ENCODE measurements at places on chromosomes 4 and X. TPM values are rescaled to one million over a fixed set of nuclear protein-coding genes. Genes with fewer than 3 reads are reported as not detected.
A peak's percentile ranks its signal among the peaks of the same experiment; 100 is the strongest.

Gene KIAA1210
- not detected for total RNA-seq

Gene RHOH
- 4.1 TPM for total RNA-seq

GRCh38 chr4:75662626-75663025 is 10.6 kb downstream of the G3BP2 start:
- no peak for DNase-seq

Gene SYN1
- total RNA-seq, result 1.5 TPM

Gene XKRX
- total RNA-seq, result 0.27 TPM

DNA sequence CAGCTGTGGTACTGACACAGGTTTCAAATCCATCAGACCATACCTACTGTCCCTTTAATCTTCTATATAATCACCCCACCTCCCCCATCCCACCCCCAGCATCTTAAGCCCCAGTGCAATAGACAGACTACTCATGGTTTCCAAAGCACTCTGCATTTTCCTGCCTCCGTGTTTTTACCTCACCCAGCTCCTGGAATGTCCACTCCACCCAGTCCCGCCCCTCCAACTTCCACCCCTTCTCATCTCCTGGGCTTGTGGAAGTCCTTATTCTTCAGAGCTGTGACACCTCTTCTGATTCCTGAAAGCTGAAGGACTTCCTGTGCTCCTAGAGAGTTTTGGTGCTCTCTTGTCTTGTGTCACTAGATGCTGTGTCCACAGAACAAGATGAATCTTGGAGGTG is 94.3 kb downstream of the EFNB1 start:
- DNase-seq, result no peak

Gene ZMAT1
- total RNA-seq, result 9.0 TPM

Gene FMR1NB
- total RNA-seq, result not detected

- peak; percentile 88 for DNase-seq
Measured at GRCh38 chr4:86891762-86892635, at the start of gene C4orf36. C4orf36 (minus strand) TSS chr4:86892422; CDS start chr4:86891520, 902 bp downstream.

DNA sequence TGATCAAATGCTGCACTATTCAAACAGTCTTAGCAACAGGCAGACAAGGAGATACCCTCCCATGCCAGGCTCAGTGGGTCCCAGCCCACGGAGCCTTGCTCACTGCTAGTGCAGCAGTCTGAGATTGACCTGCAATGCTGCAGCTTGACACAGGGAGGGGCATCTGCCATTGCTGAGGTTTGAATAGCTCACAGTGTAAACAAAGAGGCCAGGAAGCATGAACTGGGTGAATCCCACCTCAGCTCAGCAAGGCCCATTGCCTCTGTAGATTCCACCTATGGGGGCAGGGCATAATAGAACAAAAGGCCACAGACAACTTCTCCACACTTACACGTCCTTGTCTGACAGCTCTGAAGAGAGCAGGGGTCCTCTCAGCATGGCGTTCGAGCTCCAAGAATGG is 26.6 kb upstream of the ZXDB start:
- DNase-seq, result no peak

DNA sequence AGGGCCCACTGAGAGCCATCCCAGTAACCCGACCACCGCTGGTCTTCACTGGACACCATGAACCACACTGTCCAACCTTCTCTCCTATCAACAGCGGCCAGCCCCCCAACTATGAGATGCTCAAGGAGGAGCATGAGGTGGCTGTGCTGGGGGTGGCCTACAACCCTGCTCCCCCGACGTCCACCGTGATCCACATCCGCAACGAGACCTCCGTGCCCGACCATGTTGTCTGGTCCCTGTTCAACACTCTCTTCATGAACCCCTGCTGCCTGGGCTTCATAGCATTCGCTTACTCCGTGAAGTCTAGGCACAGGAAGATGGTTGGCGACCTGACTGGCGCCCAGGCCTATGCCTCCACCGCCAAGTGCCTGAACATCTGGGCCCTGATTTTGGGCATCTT is 423.8 kb upstream of the EPHA5 start:
- DNase-seq, result no peak

- DNase-seq, result no peak
Measured at GRCh38 chrX:107025545-107025944, 25.5 kb upstream of the MORC4 start.

DNA sequence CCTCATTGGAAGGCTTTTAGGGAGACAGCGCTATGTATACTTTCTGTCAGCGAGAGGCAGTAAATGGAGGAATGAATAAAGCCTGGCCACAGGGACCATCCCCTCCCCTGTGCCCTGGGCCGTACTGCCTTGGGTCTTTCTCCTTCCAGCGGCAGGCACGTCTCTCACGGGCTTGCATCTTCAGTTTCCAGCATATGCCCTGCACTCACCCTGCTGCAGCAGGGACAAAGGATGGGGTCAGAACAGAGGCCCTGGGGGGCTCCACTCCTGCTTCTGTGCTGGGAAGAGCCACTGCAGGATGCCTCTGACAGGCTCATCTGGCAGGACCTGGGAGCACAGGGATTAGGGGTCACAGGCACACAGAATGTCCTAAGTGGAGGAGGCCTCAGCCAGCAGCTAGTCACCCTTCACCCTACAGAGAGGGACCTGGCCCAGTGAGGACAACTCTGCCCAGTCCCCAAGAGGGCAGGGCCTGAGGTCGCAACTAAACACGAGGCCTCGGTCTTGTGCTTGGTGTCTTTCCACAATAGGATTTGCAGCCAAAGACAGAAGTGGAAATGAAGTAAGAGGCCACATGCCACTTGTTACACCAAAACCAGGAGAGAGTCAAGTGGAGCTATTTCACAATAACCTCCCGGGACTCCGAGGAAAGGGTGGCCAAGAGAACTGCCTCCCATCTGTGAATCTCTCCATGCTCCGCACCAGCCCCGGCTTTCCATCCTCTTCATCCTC is 150.8 kb downstream of the AFAP1 start:
- DNase-seq, result no peak

Gene COL4A6
- 7.2 TPM for total RNA-seq

DNA sequence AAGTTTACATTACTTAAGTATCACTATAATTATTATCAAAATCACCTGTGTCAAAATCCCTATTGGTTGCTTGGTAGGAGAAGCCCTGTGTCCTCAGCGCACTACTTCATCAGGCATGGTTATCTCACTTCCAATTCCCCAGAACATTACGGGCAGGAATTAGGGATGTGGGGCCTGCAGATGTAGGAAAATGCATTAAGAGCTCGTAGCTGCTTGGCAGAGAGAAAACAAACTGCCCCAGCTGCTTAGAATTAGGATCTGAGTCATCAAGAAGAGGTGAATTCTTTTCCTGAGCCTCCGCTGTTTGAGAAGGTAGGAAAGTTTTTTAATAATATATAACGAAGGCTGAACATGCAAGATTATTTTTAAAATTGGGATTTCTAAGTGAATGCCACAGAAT is 31.1 kb upstream of the CLNK start:
- no peak for DNase-seq

Gene P2RY4
- total RNA-seq, result 0.91 TPM

DNA sequence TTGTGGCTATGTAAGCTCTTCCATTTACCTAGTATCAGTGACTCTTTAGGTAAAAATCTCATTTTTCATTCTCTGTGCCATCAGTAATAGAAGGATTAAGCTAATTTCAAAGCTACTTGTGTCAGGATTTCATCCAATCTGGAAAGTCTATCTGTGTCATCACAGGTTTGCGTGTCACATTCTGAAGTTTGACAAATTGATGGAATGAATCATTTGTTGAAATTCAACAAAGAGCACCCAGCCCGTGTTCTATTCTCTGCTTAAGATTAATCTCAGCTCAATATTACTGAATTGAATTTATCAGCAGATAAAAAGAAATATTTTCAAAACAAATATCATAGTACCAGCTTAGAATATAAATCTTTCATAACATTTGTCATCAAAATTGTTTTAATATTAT is 35.8 kb downstream of the LANCL3 start:
- DNase-seq, result no peak

DNA sequence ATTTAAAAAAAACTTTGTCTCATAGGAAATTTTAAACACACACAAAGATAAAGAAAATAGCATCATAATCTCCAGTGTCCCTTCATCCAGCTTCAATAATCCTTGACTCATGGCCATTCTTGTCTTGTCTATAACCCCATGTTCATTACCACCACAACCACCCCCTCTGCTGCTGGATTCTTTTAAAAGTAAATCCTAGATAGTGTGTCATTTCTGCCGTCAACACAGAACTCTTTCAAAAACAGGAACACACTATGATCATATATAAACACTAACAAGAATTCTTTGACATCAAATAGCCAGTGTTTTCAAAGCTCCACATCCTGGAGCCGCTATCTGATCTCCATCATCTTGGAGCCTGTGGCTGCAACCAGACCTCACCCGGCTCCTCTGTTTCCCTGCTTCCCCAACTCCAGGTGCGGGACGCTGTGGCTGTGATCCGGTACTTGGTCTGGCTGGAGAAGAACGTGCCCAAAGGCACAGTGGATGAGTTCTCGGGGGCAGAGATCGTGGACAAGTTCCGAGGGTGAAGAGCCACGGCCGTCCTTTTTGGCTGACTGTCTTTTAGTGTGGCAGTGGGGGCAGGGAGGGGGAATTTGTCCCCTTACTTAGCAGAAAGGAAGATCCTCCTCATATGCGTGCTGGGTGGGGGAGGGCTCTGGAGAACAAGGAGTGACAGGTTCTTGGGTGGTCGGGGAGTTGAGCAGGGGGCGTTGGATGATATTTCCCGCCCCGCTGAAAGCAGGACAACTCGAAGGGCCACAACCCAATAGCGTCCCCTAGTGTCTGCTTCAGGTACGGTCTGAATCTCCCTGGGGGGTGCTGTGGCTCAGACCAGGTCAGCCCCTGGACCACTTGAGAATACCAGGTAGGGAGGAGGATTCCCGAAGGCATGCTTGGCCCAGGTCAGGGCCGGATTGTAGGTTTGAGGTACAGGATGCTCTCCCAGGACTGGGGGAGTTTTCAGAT is 15.6 kb downstream of the XPNPEP2 start:
- peak; percentile 59 for DNase-seq

Gene ADRA2C
- 72.2 TPM for total RNA-seq

GRCh38 chr4:122781486-122781885 is 45.1 kb upstream of the FGF2 start:
- no peak for DNase-seq

- DNase-seq, result no peak
Measured at GRCh38 chr4:66294638-66295037, 624.3 kb upstream of the EPHA5 start.

- no peak for DNase-seq
Measured at GRCh38 chrX:16979226-16979625, 32.8 kb downstream of the REPS2 start.

DNA sequence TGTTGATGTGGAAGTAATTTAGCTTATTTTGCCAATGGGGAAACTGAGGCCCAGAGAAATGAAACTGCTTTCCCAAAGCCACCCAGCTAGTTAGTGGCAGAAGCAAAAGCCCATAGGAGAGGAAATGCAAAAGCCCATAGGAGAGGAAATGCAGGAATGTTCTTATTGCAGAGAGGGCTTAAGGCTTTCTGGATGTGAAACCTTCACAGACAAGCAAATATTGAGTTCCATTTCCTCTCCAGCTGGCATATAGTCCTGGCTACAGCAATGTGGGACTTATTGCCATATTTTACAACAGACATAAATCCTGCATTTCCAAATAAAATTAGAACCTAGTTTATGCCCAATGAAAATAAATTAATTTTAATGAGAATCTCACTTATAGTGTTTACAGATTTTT is 69.7 kb downstream of the TMEM154 start:
- no peak for DNase-seq

- DNase-seq, result no peak
Measured at GRCh38 chr4:32349026-32349425, 1628.9 kb downstream of the PCDH7 start.
